Kidney (tissue), 22 donors: ENCODE measurements at places on chromosomes 4 and X. TPM values are rescaled to one million over a fixed set of nuclear protein-coding genes. Genes with fewer than 3 reads are reported as not detected.

- no peaks in the 10 kb centered on the region for H3K27me3 ChIP-seq
- no peaks in the 10 kb centered on the region for H3K36me3 ChIP-seq
- H3K4me1 ChIP-seq, result no peaks in the 10 kb centered on the region
- peak; percentile 56 for DNase-seq
- H3K4me3 ChIP-seq, result no peak overlapping the region
Measured at GRCh38 chr4:7299010-7299907, 106.9 kb downstream of the SORCS2 start.

DNA sequence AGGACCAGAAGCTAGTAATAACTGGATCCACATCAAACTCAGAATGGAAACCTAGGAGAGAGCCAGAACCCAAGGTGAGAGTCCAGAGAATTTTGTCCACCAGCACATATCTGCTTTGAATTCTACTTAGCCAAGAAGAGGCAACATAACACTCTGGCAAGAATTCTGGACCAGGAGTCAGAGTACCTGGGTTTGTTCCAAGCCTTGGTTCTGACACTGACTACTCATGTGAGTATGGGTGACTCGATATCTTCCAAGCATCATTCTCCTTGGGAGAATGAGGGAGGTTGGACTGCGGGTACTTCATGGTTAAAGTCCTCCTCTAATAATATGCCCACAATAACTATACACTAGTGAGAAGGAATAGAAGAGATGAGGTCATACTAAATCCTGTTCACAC is 144.0 kb upstream of the JADE1 start:
- H3K4me1 ChIP-seq, result no peaks in the 10 kb centered on the region
- no peak overlapping the region for H3K4me3 ChIP-seq
- no peaks in the 10 kb centered on the region for H3K27me3 ChIP-seq
- no peak overlapping the region for H3K27ac ChIP-seq
- H3K36me3 ChIP-seq, result no peaks in the 10 kb centered on the region
- DNase-seq, result no peak

Gene GPR143
- total RNA-seq, result 8.2 TPM

Gene DSPP
- total RNA-seq, result not detected

DNA sequence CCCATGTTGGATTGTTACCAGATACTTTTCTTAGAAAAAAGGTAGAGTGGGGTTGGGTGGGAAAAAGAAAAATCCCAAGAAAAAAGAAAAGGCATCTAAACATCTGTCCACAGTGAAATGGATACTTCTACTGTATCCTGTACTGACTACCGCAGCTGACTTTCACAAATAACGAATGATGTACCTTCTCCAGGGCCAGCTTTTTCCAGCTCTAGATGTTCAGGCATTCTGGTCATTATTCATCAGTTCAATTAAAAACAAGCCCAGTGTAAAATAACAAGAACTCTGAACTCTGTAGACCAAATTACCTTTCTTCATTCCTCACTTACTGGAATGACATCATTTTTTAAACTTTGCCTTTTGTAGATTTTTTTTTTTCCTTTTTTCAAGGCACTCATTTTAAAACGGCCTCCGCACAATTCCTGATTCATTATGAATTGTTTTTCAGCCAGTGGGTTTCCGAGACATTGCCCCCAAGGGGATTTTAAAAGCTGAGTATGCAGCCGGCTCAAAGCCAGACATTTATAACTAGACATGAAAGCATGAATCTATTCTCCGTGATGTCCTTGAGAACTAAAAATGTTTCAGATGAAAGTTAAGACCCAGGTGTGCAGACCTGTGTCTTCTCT is 113.5 kb downstream of the PRKX start:
- no peaks in the 10 kb centered on the region for H3K36me3 ChIP-seq
- no peak overlapping the region for H3K27ac ChIP-seq
- no peaks in the 10 kb centered on the region for H3K27me3 ChIP-seq
- DNase-seq, result no peak
- H3K4me3 ChIP-seq, result no peak overlapping the region

DNA sequence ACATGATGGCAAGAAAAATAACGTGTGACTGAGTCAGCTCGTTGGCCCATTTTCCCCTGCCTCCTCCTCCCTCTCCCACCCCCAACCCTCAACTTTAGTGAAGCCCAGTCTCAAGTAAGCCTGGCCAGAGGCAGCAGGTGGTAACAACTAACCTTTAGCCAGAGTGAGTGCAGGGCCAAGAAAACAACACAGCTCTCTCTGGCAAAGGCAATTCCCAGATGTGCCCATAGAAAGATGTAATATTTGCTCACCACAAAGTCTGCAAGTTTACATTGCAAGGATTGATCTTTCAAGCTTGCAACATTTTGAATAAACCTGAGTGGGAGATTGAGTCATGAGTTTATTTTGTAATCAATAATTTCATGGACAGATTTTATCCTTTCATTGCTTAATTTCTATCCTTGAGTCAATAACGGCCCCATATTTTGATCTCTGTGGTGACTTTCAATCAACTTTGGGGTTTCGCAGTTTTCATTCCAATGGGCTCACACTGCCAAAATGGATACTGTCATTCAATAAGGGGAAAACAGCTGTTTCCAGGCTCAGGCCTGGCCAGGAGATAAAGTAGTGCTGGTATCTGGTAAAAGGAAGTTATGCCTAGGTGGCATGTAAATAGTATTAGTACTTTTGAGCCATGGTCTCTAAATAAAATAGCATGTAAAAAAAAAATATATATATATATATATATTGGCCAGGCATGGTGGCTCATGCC is 130.7 kb upstream of the TMEM164 start:
- no peaks in the 10 kb centered on the region for H3K36me3 ChIP-seq
- no peak overlapping the region for H3K4me3 ChIP-seq
- no peak overlapping the region for H3K27ac ChIP-seq

GRCh38 chr4:152185786-152186550 is 349.9 kb downstream of the FBXW7 start:
- DNase-seq, result no peak
- H3K27me3 ChIP-seq, result no peaks in the 10 kb centered on the region
- H3K4me1 ChIP-seq, result no peaks in the 10 kb centered on the region
- no peak overlapping the region for H3K27ac ChIP-seq

Gene ARHGAP6
- 20.4 TPM for total RNA-seq
